Activated naive CD8-positive, alpha-beta T cell treated with anti-CD3 and anti-CD28 coated beads for 36 hours (primary cell): ENCODE measurements at places on chromosomes 1 and 21. TPM values are rescaled to one million over a fixed set of nuclear protein-coding genes. Genes with fewer than 3 reads are reported as not detected.

IQGAP3 gene
- 14.9 TPM for total RNA-seq

TGFB2 gene
- not detected for total RNA-seq

NAV1 gene
- total RNA-seq, result 1.3 TPM

FHAD1 gene
- 0.70 TPM for total RNA-seq

DNA sequence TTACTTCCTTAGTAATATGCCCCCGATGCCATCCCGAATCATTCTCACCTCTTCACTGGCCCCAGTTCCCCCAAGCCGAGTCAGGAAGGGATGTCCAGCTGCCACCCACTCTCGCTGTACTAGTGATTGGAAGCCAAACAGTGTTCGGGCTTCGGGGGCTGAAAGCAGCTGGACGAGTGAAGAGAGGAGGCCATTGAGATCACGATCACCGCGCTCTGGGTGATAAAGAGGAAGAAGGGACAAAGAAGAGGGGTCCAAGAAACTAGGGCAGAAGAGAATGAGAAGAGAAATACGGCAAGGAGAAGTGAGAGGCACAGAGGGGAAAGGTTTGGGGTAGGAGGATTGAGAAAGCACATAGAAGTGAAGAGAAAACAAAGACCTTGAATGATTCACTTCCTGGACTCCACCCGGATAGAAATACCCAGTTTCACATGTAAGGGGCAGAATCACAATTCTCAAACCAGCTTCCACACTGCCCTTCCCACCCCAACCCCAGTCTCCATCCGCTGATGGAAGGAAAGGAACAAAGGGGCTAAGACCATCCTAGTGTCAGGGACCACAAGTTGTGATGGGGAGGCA is 3.7 kb upstream of the SF3B4 start:
- H3K27ac ChIP-seq, result no peak overlapping the region
- H3K27me3 ChIP-seq, result peaks cover 3% of the 10 kb centered on the region
- no peak overlapping the region for H3K4me3 ChIP-seq

- H3K27me3 ChIP-seq, result no peaks in the 10 kb centered on the region
- H3K36me3 ChIP-seq, result no peaks in the 10 kb centered on the region
Observed at GRCh38 chr1:7482772-7483495, 288.2 kb upstream of the VAMP3 start.

- H3K4me1 ChIP-seq, result peaks cover 1% of the 10 kb centered on the region
- no peak overlapping the region for H3K27ac ChIP-seq
- DNase-seq, result no peak
- H3K4me3 ChIP-seq, result no peak overlapping the region
- no peaks in the 10 kb centered on the region for H3K27me3 ChIP-seq
Observed at GRCh38 chr1:61428146-61428545, 296.8 kb downstream of the TM2D1 start.

DNA sequence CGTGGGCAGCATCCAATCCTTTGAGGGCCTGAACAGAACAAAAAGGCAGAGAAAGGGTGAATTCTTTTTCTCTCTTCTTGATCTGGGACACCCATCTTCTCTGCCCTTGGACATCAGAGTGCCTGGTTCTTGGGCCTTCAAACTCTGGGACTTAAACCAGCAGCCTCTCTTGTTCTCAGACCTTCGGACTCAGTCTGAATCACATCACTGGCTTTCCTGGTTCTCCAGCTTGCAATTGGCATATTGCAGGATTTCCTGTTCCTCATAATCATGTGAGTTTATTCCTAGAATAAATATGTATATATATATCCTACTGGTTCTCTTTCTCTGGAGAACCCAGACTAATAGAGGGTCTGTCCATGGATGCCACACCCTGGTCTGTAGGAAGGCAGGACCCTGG is 16.3 kb upstream of the TENT5C start:
- no peaks in the 10 kb centered on the region for H3K27me3 ChIP-seq
- H3K4me1 ChIP-seq, result no peaks in the 10 kb centered on the region
- no peak for DNase-seq
- H3K27ac ChIP-seq, result no peak overlapping the region
- H3K36me3 ChIP-seq, result no peaks in the 10 kb centered on the region
